Progenitor cell of endocrine pancreas (in vitro differentiated cells): ENCODE measurements at places on chromosomes 7 and 10. TPM values are rescaled to one million over a fixed set of nuclear protein-coding genes. Genes with fewer than 3 reads are reported as not detected.

Gene GNGT1
- not detected in 2 replicates for total RNA-seq

GRCh38 chr10:132714096-132714985, 71.6 kb downstream of the NKX6-2 start:
- DNase-seq = no peak

Gene PKD2L1
- 0.38 TPM in 1 of 2 replicates, not detected in the other for total RNA-seq

GRCh38 chr10:66931340-66931948, 5.6 kb downstream of the LRRTM3 start:
- DNase-seq = no peak

DNA sequence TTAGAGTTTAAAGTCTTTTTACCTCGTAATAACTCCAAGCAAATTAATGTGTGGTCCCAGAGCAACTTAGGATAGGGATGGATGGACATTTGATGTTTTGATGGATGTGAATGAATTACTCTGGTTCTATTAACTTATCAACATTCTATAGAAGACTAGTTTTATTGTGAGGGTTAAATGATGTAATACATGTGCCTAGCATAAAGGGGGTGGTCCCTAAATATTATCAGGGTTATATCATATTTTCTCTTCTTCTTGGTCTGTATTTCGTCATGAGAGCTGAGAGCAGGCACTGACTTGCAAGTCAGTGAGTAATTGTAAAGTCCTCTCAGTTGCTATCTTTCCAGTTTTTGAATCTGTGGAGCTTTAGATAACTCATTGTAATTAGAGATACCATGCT, 219.3 kb downstream of the GATA3 start:
- DNase-seq = no peak

GRCh38 chr10:132804785-132805426, 19.0 kb upstream of the NKX6-2 start:
- no peak for DNase-seq
